NCI-H1048 (cell line): ENCODE measurements at places on chromosomes 2 and 18.

- DNase-seq: no peak
These were observed 57.1 kb upstream of the CD302 start for GRCh38 chr2:159855143-159855542.

DNA sequence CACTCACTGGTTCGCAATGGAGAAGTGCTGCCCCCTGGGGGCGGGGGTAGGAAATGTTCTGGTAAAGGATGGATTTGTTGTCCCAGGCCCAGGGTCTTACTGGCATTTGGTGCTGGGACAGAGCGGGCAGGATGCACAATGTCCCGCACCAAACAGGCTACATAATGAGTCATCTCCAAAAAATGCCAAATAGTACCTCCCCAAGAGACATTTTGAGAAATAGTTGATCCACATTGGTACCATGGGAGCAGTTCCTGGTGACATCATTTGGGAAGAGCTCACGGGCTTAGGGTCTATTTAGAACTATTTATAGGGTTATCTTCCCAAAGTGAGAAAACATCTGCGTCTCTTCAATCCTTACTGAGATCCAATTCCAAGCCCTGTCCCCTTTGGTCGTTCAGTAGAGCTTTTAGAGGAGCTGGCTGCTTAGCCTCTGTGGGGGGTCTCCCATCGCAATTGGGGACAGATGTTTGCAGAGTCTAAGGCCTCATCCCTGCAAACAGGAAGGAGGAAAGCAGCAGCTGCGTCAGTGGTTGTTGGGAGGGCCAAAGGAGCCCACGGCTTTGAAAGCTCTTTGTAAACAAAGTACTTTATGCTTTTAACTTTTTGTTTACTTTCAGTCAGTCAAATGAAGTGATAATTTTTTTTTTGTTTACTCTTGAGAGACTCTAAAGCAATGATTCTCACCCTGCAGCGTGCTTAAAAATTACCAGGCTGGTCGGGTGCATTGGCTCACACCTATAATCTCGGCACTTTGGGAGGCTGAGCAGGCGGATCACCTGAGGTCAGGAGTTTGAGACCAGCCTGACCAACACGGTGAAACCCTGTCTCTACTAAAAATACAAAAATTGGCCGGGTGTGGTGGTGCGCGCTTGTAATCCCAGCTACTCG is 49.3 kb downstream of the GREB1 start:
- DNase-seq: no peak

- no peak for DNase-seq
These were observed 108.2 kb upstream of the CXCR4 start for GRCh38 chr2:136225950-136226835.

- no peak for DNase-seq
These were observed at the start of gene SNTG2 for GRCh38 chr2:950080-950966. Gene SNTG2 (plus strand): TSS chr2:950849. CDS start chr2:950997, 148 bp downstream.

DNA sequence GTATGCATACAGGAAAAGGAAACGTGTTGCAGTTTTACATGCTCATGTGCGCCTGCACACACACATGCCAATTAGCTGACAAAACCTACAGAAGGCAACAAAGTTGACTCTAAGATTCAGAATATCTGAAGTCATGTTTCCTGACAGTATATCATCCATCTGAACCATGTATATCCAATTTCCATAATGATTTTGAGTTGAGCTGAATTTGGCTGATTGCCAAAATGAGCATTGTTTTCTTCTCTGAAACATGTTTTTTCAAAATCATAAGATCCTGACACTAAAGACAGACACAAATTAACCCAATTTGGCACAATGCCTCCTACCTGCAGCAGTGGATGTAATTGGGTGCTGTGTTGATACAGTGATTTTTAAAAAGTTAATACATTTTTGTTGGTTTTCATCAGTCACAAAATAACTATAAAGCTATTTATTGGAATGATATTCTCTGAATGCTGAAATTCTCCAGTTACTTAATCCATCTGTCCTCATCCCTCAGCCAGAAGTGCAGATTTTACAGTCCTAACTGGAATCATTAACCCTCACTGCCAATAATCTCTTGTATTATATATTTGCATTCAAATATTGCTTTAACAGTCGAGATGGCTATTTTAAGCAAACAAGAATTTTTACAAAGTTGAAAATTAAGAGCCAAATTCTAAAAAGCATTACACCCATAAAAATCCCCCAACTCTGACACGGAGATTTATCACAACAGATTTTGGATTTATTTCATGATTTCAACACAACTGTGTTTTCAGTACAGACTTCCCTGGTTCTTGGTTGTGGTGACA is 161.7 kb upstream of the LMAN1 start:
- no peak for DNase-seq

- DNase-seq: no peak
These were observed 19.9 kb downstream of the RNF144A start for GRCh38 chr2:6937157-6937556.

DNA sequence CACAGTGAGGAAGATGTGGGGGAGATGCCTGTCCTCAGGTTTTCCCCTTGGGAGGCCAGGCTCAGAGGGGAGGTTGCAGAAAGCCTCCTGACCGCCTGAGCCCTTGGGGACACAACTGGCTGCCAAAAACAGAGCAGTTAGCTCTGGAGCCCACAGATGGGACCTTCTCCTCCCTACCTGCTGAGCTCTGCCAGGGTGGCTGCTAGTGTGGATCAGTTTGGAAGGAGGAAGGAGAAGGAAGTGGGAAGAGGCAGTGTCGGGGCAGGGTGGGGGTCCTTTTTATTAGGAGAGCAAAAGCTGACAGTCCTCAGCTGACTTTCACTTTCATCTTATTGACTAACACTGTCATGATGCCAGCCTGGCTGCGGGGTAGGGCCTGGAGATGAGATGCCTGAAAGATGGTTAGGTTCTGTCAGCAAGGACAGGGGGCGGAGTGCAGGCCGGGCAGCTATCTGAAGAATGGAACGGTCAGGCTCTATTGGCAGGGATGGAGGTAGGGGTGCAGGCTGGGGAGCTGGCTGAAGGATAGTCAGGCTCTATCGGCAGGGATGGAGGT is 188.5 kb upstream of the HDAC4 start:
- no peak for DNase-seq

GRCh38 chr2:84884449-84884848 is 3.6 kb upstream of the TRABD2A start:
- DNase-seq: no peak

DNA sequence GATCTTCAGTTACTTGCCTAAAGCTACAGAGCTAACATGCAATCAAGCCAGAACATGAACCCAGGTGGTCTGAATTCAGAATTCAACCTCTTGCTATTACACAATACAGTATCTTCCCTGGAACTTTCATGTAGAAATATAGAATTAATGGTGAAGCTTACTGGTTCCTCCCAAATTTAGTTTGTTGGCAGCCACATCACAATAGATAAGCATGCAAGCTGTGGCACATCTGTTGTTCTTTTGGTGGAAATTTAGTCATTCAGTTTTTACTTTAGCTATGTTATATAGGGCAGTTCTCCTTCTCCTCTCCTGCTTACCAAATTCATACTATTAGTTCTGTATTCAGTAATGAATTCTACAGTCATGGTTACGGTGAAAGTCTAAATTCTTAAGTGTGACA is 101.0 kb upstream of the RNF152 start:
- DNase-seq: no peak

DNA sequence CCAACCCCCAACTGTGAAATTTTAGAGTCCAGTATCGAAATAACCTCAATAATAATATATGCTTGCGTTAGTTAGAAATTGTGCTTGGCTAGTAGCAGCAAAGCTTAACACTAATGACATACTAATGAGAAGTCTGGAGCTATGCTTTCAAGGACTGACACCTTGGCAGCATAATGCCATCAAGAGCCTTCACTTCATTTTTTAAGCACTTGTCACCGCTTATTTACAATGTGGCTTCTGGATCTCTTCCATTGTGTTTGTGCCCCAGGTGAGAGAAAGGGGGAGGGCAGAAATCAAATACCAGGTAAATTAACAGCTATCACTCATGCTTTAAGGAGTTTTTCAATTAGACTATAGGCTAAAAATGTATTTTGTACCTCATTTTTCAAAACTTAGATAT is 101.5 kb downstream of the CDH7 start:
- no peak for DNase-seq

DNA sequence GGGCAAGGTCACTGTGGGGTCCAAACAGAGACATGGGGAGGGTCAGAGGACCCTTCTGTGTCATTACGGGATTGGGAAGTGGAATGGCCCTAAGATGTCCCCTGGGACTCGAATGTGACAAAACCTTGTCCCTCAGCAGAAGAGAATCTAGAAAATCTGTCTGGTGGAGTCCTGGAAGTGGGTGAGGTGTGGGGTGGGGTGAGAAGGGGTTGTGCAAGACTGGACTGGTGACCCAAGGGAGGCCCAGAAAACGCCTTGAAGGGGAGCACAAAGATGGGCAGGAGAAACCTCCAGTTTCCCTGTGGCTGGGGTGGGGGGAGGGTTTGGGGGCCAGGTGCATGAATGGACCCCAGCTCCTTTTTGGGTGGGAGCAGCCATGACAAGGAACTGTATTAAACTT is 79.6 kb downstream of the TCF7L1 start:
- DNase-seq: no peak

DNA sequence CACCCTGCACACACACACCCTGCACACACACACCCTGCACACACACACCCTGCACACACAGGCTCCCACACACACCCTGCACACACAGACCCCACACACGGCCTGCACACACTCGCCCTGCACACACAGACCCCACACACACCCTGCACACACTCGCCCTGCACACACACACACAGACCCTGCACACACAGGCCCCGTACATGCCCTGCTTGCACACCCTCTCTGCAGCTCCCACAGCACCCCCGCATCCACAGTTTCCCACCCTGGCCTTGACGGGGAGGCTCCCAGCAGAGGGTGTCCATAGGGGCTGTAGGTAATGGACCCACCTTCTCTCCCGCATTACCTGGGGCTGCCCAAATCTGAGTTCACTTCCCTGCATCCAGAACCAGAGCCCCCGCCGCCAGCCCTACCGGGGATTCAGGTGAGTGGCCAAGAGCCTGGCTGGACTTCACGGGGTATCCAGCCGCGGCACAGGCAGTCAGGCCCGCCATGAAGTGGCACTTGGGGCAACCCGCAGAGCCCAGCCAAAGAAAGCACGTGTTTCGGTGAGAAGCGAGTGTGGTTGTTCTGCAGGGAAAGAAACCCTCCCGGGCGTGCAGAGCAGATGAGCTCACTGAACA is 88.6 kb upstream of the GPC1 start:
- DNase-seq: no peak

DNA sequence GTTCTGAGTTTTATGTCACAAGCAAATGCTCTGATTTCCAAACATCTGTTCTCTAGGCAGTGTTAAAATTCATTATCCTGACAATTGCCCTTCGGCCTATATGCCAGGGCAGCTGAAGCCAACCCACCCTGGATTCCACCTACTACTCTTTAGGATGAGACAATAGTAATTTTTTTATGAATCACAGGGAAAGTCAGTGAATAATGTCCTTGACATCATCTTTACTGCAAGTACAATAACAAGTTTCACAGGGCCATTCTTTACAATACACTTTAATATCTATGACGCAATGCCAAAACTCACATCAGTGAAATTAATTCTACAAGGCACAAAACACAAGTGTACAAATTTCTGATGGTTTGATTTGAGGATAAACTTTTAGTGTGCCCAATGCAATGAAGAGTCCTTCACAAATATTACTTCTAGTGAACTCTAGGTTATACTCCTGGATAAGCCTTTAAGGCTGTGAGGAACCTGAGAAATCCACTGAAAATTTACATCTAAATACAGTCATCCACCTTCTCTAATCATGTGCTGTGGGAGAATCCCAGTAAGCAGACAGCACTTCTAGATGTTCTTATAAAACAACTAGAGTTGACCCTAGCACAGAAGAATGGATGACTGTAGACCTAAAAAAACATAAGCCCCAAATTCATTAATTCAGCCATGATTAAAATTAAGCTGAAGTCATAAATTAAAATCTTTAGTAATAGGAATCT is 77.3 kb upstream of the CTLA4 start:
- DNase-seq: no peak

- DNase-seq: no peak
These were observed 9.0 kb upstream of the DSEL start for GRCh38 chr18:67525328-67526099.

- no peak for DNase-seq
These were observed 182.7 kb upstream of the SALL3 start for GRCh38 chr18:78796693-78797455.

DNA sequence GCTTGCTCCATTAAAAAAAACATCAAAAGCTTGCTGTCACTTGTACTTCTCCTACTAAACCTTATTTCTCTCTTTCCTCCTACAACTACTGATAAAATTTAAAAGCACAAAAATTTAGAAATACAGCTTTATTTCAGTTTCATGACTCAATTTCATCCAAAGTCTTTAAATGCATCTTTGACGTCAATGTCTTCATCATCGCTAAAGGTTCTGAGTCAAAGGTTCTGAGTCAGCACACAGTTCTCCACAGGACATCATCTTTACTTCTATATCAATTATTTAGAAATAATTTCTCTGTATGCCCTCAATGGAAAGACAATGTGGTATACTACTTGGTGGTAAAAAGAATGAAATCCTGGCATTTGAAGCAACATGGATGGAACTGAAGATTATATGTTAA is 163.9 kb upstream of the DNMT3A start:
- DNase-seq: no peak

GRCh38 chr2:5791371-5791770 is 99.2 kb downstream of the SOX11 start:
- DNase-seq: no peak

GRCh38 chr2:156619021-156619539 is 182.9 kb downstream of the GPD2 start:
- DNase-seq: no peak

GRCh38 chr2:10592652-10593051 is 97.1 kb downstream of the NOL10 start:
- DNase-seq: no peak

- no peak for DNase-seq
These were observed 93.8 kb upstream of the MBOAT2 start for GRCh38 chr2:9097239-9097638.

- no peak for DNase-seq
These were observed 22.7 kb downstream of the CNNM4 start for GRCh38 chr2:96783388-96783787.

DNA sequence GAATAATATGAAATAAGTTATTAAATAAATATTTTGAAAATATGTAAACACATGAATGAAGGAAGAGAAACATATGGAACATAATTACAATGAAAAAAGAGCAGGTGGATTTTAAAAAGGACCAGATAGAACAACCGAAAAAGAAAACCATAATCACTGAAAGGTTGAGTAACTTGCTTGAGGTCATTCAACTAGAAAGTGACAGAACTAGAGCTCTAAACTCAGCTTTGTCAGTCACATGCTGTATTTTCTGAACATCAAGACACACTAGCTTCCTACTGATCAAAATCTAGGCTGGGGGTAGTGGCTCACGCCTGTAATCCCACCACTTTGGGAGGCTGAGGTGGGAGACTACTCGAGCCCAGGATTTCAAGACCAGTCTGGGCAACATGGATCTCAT is 30.0 kb upstream of the ITGAV start:
- DNase-seq: no peak

DNA sequence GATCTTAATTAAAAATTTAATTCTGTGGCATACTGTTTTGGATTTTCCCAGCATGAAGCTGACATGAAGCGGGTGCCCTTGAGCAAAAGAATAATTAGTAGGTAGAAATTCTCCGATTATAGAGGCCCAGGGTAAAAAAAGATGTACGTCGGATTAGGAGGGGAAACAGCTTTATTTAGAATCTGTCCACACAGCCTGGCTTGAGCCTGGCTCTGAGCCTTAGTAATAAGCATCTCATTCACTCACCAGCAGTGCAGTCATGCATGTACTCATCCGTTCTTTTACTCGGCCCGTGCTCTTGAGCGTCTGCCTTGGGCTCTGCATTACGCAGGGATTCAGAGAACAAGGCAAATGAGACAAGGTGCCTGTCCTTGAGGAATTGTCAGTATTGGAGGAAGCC is 219.3 kb downstream of the AGAP1 start:
- DNase-seq: no peak

GRCh38 chr2:231410293-231411004 is 14.9 kb downstream of the B3GNT7 start:
- DNase-seq: no peak
